ENCODE measurements at places on chromosomes 3 and 15. TPM values are rescaled to one million over a fixed set of nuclear protein-coding genes. Genes with fewer than 3 reads are reported as not detected.

CHRFAM7A gene
- polyA plus RNA-seq, result 0.09 TPM

ARNT2 gene
- polyA plus RNA-seq, result 36.8 TPM

GRCh38 chr3:120587332-120587975 is 8.7 kb upstream of the NDUFB4 start:
- no peak for DNase-seq

DNA sequence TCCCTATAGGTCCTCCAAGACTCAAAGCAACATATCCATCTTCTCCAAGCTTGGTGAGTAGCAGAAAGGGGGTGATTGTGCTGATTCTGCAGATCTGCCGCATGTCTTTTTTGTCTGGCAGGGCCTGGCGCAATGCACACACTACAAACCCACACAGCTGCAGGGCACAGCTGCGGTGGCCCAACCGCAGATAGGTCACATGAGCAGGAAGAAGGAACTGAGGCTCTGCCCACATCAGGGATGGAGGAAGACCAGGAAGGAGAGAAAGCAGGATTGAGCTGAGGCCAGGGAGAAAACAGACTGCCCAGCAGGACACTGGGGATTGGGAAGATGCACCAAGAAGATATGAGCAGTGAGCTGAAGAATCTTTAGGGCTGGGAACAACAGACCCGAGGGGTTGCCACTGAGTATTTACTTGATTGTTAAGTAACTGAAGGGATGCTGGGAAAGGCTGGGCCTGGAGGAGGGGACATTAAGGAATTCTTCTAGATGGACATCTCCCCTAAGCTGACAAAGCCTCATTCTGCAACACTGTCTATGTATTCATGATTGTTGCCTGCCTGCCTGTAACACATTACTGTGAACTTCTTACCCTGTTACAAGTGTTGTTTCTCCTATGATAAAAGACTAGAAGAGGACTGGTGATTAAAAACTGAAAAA is 126.7 kb downstream of the MYLK start:
- no peak for DNase-seq

AADAC gene
- not detected for polyA plus RNA-seq

CLRN1 gene
- polyA plus RNA-seq, result not detected

- no peak for DNase-seq
These were observed 219.4 kb upstream of the STRIT1 start for GRCh38 chr3:155512867-155513261.

GRCh38 chr3:107523539-107524325 is 970 bp downstream of the BBX start:
- DNase-seq, result no peak

DNA sequence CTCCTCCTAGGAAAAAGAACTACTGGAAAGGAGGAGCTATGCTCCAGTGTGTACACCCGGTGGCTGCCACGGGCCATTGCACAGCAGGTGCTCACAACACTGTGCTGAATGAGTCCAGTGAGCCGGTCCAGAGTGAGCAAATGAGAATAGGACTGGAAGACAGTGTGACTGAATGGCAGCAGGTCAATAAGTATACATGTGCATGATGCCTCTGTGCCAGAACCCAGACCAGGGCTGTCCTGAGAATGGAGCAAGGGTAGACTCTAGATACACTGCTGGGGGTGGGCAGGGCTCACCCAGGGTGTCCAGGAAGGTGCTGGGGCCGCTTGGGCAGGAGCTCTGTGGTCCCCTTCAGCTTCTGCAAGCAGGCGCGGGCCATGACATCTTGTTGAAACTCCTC is 8.3 kb downstream of the POLG start:
- DNase-seq, result no peak

SEC11A gene
- 324 TPM for polyA plus RNA-seq

- DNase-seq, result no peak
These were observed 189.4 kb downstream of the WNT5A start for GRCh38 chr3:55297706-55298105.

DNA sequence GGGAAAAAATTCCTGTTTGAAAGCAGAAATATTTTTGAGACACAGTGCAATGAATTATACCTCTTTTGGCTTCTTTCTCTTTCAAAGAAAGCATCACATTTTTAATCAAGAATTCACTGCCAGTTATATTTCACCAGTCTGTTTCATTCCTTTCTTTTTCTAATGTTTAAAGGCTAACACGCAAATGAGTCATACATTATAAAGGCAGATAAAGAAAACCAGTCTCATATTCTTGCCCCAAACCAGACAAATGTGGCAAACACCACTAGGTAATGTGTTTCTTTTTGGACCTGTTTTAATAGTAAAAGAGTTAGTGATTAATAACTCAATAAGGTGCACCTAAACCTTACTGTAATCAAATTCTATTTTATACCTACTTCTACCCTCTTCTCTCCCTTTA is 83.8 kb downstream of the PLOD2 start:
- no peak for DNase-seq

BFSP2 gene
- polyA plus RNA-seq, result not detected

RARRES1 gene
- 39.0 TPM for polyA plus RNA-seq

SLC33A1 gene
- 23.0 TPM for polyA plus RNA-seq

- no peak for DNase-seq
These were observed 79.0 kb upstream of the VGLL3 start for GRCh38 chr3:87069971-87070370.

DNA sequence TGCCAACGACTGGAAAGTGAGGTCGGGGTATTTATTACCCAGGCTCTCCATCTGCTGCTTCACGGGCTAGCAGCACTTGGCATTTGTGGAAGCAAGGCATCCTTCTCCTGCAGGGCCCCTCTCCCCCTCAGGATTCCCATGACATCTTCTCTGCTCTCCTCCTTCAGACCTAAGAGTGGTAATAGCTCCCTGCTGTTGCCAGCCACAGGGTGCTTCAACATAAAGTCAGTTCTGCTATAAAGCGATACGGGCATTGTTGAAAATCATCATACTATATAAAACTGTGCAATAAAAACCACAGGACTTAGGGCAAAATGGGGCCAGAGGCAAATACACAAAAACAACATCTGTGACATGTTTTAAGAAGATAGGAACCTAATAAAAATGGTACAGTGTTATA is 391.8 kb upstream of the ADAMTS9 start:
- DNase-seq, result no peak

NR1I2 gene
- polyA plus RNA-seq, result not detected

Data from AG04450 (cell line).